ENCODE measurements at places on chromosomes 16 and 17.

DNA sequence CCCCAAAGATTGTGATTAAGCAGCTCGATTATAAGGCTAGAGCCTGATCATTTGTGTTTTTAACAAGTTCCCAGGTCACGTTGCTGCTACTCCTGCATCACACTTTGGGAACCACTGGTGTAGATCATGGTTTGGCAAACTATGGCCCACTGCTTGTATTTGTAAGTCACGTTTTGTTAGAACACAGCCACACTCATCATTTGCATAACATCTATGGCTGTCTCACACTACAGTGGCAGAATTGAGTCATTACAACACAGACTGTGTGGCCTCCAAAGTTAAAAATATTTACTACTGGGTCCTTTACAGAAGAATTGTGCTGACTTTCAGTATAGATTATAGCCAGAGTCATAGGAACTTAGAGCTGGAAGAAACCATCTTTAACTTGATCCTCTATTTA, 515.3 kb upstream of the PSMD7 start:
- DNase-seq = no peak

DNA sequence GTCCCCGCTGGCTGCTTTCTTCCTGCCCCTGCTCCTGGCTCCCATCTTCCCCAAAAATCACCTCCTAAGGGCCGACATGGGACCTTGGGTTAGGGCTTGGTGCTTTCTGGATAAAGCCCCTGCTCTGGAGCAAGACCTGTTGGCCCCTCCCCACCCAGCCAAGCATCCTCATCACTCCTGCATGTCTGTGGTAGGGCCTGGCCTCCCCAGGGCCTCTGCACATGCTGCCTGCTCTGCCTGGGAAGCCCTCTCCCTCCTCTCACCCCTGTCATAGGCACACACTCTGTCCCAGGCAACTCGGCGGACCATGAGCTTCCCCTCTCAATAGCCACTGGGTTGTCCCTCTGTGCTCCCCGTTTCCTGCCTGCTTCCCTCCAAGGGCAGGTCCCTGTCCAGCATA, 35.2 kb downstream of the CFAP20 start:
- DNase-seq = no peak

GRCh38 chr17:52159246-52160135, 977 bp upstream of the CA10 start:
- no peak for DNase-seq

- DNase-seq = peak; percentile 13
Measured at GRCh38 chr16:19375561-19376158, 42.0 kb upstream of the TMC5 start.

- no peak for DNase-seq
Measured at GRCh38 chr16:57544124-57544653, 1.7 kb downstream of the ADGRG5 start.

- DNase-seq = no peak
Measured at GRCh38 chr17:64491994-64492393, 4.9 kb downstream of the POLG2 start.

- DNase-seq = no peak
Measured at GRCh38 chr16:77876776-77877175, 88.4 kb downstream of the VAT1L start.

DNA sequence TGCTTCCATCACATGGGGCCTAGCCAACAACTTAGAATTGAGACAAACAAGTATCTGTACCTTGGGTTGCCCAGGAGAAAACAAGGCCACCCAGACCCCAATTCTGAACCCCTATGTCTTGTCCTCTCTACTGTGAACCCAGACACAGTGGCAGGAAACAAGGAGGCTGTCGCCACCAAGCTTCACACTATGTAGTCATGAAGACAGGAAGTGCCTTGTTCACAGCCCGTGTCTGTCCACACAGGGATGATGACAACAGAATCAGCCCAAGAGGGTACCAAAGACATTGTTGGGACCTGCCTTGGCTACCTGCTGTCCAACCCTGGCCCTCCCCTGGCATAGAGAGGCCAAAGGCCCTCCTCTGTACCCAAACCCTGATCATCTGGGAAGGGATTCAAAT, 84.8 kb downstream of the CDYL2 start:
- no peak for DNase-seq

DNA sequence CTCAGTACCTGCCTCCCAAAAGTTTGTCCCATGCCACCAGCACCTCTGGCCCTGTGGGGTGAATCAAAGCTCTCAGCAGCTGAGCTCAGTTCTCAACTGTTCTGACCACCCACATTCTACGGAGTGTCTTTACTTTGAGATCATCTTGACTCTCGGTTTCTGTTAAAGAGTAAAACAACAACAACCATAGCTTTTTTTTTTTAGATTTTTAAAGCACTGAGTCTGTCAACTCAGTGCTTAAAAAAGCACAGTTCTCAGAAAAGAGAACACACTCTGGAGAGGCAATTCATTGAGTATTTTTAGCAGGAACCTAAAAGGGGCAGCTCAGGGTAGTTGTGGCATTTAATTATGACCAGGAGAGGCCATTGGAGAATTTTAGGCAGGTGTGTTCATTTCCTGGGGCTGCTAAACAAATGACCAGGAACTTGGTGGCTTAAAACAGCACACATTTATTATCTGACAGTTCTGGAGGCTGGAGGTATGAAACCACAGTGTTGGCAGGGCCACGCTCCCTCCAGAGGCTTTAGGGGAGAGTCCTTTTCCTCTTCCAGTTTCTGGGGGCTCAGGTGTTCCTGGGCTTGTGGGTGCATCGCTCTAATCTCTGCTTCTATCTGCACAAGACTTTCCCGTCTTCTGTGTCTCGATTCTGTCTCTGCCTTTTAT, 6.7 kb upstream of the WFIKKN2 start:
- DNase-seq = no peak

GRCh38 chr16:88635671-88636319, 2.6 kb upstream of the IL17C start:
- no peak for DNase-seq

GRCh38 chr17:67675481-67675880, 42.3 kb upstream of the NOL11 start:
- DNase-seq = no peak

DNA sequence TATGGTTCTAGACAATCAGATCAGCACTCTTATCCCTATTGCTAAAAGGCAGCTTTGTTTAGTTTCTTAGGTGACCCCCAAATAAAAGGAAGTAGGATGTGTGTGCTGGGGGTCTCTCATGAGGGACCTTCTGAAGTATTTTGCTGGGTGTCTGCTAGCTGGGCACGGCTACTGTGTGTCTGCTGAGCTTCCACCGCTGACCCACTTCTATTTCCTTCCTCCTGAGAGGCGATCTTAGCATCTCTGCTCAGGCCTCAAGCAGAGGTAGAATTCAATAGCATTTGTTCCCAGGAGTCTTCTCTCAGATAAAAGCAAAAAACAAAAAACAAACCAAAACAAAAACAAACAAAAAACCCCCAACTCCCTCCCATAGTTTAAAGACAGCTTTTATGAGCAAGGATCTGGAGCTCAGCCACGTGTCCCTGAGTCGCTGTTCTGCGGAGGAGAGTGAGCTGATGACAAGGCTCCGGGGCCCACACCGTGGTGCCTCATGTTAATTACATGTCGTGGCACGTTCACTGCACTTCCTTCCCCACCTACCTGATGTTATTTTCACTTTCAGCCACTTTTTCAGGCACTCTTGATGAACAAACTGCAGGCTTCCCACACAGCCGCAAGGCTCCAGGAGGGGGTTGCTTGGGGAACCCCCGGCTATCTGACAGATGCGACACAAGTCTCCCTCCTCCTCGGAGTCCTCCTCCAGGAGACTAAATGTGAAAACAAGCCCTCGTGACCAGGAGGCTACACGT, 83.5 kb downstream of the MARCHF10 start:
- DNase-seq = no peak

GRCh38 chr16:15593235-15593634, 49.7 kb downstream of the MARF1 start:
- DNase-seq = no peak

DNA sequence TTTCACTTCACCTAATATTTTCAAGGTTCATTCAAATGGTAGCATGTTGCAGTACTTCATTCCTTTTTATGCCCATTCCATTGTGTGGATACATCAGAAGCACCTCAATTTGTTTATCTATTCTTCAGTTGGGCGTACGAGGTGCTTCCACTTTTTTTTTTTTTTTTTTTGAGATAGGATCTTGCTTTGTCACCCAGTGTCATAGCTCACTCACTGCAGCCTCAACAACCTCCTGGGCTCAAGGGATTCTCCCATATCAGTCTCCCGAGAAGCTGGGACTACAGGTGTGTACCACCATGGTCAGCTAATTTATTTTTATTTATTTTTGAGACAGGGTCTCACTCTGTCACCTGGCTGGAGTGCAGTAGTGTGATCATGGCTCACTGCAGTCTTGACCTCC, 22.5 kb upstream of the SPNS3 start:
- no peak for DNase-seq

DNA sequence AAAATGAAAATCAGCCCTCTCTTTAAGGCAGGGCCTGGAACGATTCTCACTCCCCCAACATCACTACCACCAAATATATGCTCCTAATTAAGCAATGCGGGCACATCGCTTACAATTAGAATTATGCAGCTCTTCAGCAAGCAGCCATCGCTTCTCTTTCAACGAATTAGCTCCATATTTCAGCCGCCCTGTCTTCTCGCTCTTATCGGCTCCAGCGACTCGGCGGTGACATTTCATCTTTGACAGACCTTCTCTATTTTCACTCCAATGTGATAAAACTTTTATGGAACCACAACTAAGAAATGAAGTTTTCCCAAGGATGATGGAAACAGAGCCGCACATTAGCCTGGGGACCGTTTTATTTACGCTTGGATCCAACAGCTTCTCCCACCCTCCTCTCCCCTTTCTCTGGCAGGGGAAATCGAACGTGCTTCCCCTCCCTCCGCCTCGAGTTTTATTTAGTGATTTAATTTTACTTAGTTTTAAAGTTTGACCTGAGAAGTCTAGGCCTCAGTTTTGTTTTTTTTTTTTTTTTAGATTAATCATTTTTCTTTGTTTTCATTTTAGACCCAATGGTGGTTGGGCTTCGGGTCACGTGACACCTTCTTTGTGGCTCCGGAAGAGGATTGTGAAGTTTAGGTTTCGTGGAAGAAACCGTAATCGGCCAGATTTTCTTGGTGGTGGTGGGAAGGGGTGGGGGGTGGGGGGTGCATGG, 3.1 kb upstream of the HOXB2 start:
- DNase-seq = no peak

GRCh38 chr16:31535737-31536136, 8.0 kb downstream of the AHSP start:
- DNase-seq = no peak

DNA sequence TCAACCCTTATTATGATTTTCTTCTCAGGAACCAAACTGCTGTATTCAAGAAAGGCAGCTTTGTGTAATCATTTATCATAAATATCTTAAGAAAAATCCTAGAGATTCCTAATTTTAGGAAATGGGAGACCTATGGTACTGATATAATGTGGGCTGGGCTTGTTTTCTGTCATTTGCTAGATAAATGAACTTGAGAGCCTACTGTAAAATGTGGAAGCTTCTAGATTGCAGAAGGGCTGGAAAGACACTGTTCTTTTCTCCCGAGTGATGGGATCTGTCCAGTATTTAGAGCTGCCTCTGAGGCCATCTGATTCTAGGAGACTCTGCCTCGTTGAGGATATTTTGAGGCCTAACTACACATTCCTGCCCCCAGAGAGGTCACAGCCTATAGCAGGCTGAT, 19.9 kb upstream of the STH start:
- no peak for DNase-seq

GRCh38 chr17:27990100-27990499, 52.4 kb upstream of the NLK start:
- DNase-seq = no peak
